CD4-positive, alpha-beta T cell treated with Interleukin-17A for 1 hour (primary cell): ENCODE measurements at places on chromosomes 1 and 21.

GRCh38 chr1:223765719-223766340 lies 53.5 kb downstream of the CAPN2 start:
- DNase-seq = no peak

GRCh38 chr21:14630556-14631069 lies 84.5 kb upstream of the SAMSN1 start:
- peak; percentile 48 for DNase-seq

GRCh38 chr21:32826329-32827167 lies 55.0 kb upstream of the PAXBP1 start:
- DNase-seq = peak; percentile 56

GRCh38 chr21:15152591-15152990 lies 87.8 kb upstream of the NRIP1 start:
- DNase-seq = no peak

- no peak for DNase-seq
These were observed 41.0 kb upstream of the ST6GALNAC5 start for GRCh38 chr1:76826072-76826845.
